ENCODE measurements at places on chromosomes 4 and X. TPM values are rescaled to one million over a fixed set of nuclear protein-coding genes. Genes with fewer than 3 reads are reported as not detected.
A peak's percentile ranks its signal among the peaks of the same experiment; 100 is the strongest.

- H3K27me3 ChIP-seq = no peaks in the 10 kb centered on the region
- no peaks in the 10 kb centered on the region for H3K4me1 ChIP-seq
- H3K27ac ChIP-seq = no peak overlapping the region
- no peak overlapping the region for H3K4me3 ChIP-seq
- DNase-seq = no peak
- no peaks in the 10 kb centered on the region for H3K36me3 ChIP-seq
These were observed 323.2 kb downstream of the IL1RAPL1 start for GRCh38 chrX:28910487-28910886.

DNA sequence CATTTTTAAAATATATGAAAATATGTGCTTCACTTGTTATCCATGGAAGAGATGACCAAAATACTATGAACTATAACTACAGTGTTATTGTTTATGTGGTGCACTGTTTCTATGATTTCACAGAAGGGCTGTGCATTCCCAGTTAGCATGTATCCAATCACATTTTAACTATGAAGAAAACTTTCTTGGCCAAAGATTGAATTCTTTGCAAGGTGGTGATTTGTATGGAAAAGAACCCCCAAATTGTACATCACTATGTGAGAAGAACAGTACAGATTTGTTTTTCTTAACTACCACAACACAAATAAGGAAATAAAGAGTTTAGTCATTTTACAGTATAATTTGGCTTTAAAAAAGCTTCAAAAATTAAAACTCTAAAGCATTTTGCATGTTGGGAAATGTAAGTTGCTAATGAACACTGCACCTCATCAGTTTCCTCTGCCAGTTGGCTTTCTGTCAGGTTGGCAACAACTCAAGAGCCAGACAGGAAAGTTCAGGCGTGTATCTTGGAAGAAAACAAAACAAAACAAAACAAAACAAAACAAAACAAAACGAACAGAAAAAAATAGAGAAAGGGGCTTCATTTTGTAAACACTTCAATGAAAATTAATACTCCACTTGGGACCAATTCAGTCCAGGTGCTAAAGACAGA lies 237.0 kb downstream of the SCFD2 start:
- no peak overlapping the region for H3K27ac ChIP-seq
- no peak overlapping the region for H3K4me3 ChIP-seq
- no peaks in the 10 kb centered on the region for H3K27me3 ChIP-seq
- no peaks in the 10 kb centered on the region for H3K4me1 ChIP-seq
- no peak for DNase-seq
- H3K36me3 ChIP-seq = no peaks in the 10 kb centered on the region

DNA sequence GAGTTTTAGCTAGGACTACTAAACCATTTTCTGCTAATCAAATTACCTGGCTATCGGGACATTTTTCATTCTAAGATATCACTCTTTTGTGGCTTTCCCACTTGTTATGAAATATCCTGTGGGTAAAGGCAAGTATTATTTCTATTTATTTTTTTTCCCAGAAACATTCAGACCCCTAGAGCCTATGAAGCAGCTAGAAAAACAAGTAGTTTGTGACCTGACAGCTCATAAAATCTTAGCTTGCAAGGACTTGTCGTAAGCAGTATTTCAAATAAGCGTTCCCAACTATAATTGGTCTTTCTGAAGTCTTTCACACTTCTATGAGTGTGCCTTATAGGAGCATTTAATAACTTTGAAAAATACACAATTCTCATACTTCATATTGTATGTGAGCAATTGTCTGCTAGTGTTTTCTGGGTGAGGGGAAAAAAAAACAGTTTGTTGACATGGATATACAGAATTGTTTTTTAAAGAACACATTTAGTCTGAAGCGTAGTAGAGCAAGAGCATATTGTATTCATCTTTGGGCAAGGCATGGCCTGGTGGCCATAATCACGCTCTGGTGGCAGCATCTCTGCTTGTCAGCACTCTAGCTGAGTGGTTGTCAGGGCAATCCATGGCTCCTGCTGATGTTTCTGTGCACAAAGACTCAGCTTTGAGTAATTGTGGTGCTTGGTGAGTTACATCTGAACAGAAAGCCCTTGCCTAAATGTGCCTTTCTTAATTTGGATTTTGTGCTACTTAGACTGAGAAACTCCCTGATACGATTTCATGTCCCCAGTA lies 2.6 kb downstream of the MCUB start:
- no peaks in the 10 kb centered on the region for H3K36me3 ChIP-seq
- H3K27me3 ChIP-seq = no peaks in the 10 kb centered on the region
- no peak overlapping the region for H3K4me3 ChIP-seq
- DNase-seq = no peak
- H3K27ac ChIP-seq = no peak overlapping the region

Gene FDCSP
- polyA plus RNA-seq = 15.1 TPM

DNA sequence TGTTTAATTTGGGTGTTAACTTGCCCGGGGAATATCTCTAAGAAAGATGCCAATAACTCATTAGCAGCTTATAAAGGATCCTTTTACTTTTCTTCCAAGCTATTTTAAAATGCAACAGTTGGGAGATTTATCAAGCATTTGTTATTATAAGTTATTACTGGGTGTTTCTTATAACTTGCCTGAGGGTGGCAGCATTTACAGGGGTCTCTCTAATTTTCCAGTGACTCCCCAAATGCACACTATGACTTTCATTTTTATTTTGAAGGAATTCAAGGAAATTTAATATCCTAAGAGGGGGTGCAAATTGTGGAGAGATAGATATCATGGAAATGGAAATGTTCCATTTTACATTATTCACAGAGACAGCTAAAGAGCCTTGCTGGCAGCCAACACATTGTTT lies 138.0 kb downstream of the PDGFRA start:
- no peak overlapping the region for H3K4me3 ChIP-seq
- no peaks in the 10 kb centered on the region for H3K27me3 ChIP-seq
- H3K36me3 ChIP-seq = no peaks in the 10 kb centered on the region
- no peak for DNase-seq
- H3K4me1 ChIP-seq = no peaks in the 10 kb centered on the region

Gene OPHN1
- polyA plus RNA-seq = 6.3 TPM

- H3K36me3 ChIP-seq = no peaks in the 10 kb centered on the region
- no peak overlapping the region for H3K27ac ChIP-seq
- H3K4me1 ChIP-seq = no peaks in the 10 kb centered on the region
- DNase-seq = peak; percentile 14
- H3K27me3 ChIP-seq = peaks cover 11% of the 10 kb centered on the region
These were observed 79.4 kb downstream of the FAM53A start for GRCh38 chr4:1604706-1605205.

- peaks cover 1% of the 10 kb centered on the region for H3K27me3 ChIP-seq
- no peaks in the 10 kb centered on the region for H3K36me3 ChIP-seq
- no peaks in the 10 kb centered on the region for H3K4me1 ChIP-seq
- H3K4me3 ChIP-seq = no peak overlapping the region
- DNase-seq = peak; percentile 49
These were observed 3.7 kb downstream of the TAF7L start for GRCh38 chrX:101287402-101287801.

- no peaks in the 10 kb centered on the region for H3K4me1 ChIP-seq
- H3K36me3 ChIP-seq = no peaks in the 10 kb centered on the region
- H3K27ac ChIP-seq = no peak overlapping the region
- DNase-seq = no peak
- H3K27me3 ChIP-seq = no peaks in the 10 kb centered on the region
- H3K4me3 ChIP-seq = no peak overlapping the region
These were observed 59.3 kb downstream of the FTHL17 start for GRCh38 chrX:31012509-31013025.

GRCh38 chrX:97984641-97985040 lies 1100.9 kb downstream of the RPA4 start:
- no peak overlapping the region for H3K4me3 ChIP-seq
- no peak overlapping the region for H3K27ac ChIP-seq
- H3K27me3 ChIP-seq = no peaks in the 10 kb centered on the region
- no peaks in the 10 kb centered on the region for H3K4me1 ChIP-seq
- H3K36me3 ChIP-seq = no peaks in the 10 kb centered on the region

DNA sequence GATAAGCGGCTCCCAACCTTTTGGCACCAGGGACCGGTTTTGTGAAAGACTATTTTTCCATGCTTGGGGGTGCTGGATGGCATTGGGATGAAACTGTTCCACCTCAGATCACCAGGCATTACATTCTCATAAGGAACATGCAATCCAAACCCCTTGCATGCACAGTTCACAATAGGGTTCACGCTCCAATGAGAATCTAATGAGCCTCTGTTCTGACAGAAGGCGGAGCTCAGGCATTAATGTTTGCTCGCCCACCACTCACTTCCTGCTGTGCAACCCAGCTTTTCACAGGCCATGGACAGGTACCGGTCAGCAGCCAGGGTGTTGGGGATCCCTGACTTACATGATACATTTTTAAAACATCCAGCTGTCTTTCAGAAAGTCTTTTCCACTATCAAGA lies 187.3 kb downstream of the SLC39A8 start:
- H3K4me1 ChIP-seq = no peaks in the 10 kb centered on the region
- no peak for DNase-seq
- H3K27me3 ChIP-seq = no peaks in the 10 kb centered on the region
- H3K4me3 ChIP-seq = no peak overlapping the region
- H3K27ac ChIP-seq = no peak overlapping the region

- DNase-seq = no peak
- H3K27me3 ChIP-seq = no peaks in the 10 kb centered on the region
- no peaks in the 10 kb centered on the region for H3K36me3 ChIP-seq
- H3K4me1 ChIP-seq = no peaks in the 10 kb centered on the region
- H3K4me3 ChIP-seq = no peak overlapping the region
- H3K27ac ChIP-seq = no peak overlapping the region
These were observed 1060.2 kb downstream of the TECRL start for GRCh38 chr4:63348735-63349673.

Gene ELF4
- 10.4 TPM for polyA plus RNA-seq

DNA sequence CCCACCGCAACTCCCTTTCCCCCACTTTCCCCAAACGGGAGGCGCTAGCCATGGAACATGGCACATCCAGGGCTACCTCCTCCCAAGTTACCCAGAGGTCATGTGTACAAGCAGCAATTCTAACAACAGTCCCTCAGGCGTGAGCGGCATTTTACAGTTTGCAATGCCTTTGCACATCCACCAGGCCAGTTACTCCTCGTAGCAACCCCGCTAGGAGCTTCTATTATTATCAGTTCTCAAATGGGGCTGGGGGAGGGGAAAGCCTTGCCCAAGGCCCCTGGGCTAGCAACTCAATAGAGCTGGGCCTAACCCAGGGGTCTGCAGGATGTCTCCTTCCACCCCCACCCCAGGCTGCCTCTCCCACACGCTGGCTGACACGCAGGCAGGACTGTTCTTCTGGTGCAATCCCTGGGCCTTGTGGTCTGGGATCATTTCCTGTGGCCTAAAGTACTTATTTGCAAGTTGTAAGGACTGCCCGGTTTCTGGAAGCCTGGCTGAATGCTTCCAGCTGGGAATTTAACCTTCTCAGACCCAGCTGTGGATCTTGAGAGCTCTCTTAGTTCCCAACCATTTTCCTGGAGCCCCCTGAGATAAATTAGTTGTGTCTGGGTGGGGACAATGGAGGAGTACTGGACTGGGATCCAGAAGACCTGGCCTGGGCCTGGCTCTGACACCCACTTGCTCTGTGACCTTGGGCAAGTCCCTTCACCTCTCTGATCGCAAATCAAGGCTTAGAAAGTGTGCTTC lies 27.7 kb downstream of the PJA1 start:
- H3K4me1 ChIP-seq = no peaks in the 10 kb centered on the region
- H3K36me3 ChIP-seq = no peaks in the 10 kb centered on the region
- H3K27me3 ChIP-seq = no peaks in the 10 kb centered on the region
- DNase-seq = peak; percentile 24

DNA sequence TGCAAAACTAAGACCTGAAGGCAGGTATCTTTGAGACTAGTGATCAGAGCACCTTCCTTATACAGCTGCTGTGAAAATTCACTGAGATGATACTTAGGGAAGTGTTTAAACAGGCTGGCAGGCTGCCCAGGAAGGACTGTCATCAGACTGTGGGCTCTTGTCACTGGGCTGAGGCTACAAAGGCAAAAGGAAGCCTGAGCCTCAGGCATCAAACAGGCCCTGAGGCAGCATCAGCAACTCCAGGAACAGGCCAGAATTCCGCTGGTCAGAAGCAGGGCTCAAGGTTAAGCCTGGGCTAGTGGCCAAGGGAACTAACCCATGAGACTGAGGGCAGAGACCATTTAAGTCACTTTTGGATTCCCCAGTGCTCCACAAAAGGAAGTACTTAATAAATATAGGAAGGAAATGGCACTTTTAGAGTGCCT lies 12.8 kb downstream of the PJA1 start:
- H3K4me3 ChIP-seq = no peak overlapping the region
- peak; percentile 12 for DNase-seq
- H3K36me3 ChIP-seq = no peaks in the 10 kb centered on the region
- no peaks in the 10 kb centered on the region for H3K27me3 ChIP-seq
- no peak overlapping the region for H3K27ac ChIP-seq
- no peaks in the 10 kb centered on the region for H3K4me1 ChIP-seq

DNA sequence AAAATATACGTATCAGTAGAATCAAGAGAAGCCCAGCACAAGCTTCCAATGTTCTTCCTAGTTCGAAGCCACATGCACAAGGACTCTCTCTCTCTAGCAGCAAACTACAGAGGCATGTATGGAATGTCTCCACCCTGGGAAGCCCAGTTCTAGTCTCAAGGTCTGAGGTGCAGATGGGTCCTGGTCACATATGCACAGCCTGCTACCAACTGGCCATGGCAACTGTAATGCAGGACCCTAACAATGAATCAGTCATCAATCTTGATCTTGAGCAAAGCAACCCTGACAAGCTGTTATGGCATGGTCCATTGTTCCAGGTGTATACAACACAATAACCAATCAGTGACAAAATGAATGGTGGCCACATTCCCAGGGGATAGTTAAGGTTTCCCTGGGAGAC lies 55.8 kb downstream of the MBNL3 start:
- peak overlapping the region; percentile 28 for H3K27ac ChIP-seq
- no peak for DNase-seq
- no peaks in the 10 kb centered on the region for H3K4me1 ChIP-seq

- no peaks in the 10 kb centered on the region for H3K36me3 ChIP-seq
- H3K4me3 ChIP-seq = no peak overlapping the region
- H3K27ac ChIP-seq = no peak overlapping the region
- DNase-seq = no peak
- no peaks in the 10 kb centered on the region for H3K27me3 ChIP-seq
These were observed 75.4 kb downstream of the AR start for GRCh38 chrX:67619253-67619652.

GRCh38 chrX:154018518-154019060 lies 1.1 kb downstream of the IRAK1 start:
- peak overlapping the region; percentile 66 for H3K4me3 ChIP-seq
- H3K4me1 ChIP-seq = peaks cover 11% of the 10 kb centered on the region
- DNase-seq = peak; percentile 22
- no peaks in the 10 kb centered on the region for H3K36me3 ChIP-seq

Gene SSX1
- not detected for polyA plus RNA-seq

Gene GYPE
- not detected for polyA plus RNA-seq

GRCh38 chr4:6116696-6117285 lies 83.6 kb downstream of the JAKMIP1 start:
- no peak overlapping the region for H3K27ac ChIP-seq
- DNase-seq = no peak
- no peaks in the 10 kb centered on the region for H3K4me1 ChIP-seq
- no peak overlapping the region for H3K4me3 ChIP-seq
- no peaks in the 10 kb centered on the region for H3K36me3 ChIP-seq
- H3K27me3 ChIP-seq = no peaks in the 10 kb centered on the region

Gene MAGEC1
- polyA plus RNA-seq = not detected

Data from small intestine (tissue), 16 donors.